ENCODE measurements at places on chromosomes 12 and 14.
A peak's percentile ranks its signal among the peaks of the same experiment; 100 is the strongest.

GRCh38 chr14:87430810-87431209 is 562.2 kb downstream of the GALC start:
- DNase-seq = no peak

DNA sequence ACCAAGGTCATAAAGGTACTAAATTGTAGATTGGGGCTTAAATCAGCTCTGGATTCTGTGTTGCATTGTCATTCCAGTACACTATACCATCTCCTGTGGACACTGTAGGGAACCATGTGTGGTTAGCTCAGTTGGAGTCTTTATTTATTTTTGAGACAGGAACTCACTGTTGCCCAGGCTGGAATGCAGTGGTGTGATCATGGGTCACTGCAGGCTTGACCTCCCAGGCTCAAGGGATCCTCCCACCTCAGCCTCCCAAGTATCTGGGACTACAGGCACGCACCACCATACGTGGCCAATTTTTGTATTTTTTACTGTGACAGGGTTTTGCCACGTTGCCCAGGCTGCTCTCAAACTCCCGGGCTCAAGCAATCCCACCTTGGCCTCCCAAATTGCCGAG is 6.7 kb downstream of the PAPOLA start:
- DNase-seq = no peak

- DNase-seq = no peak
Observed at GRCh38 chr12:43493261-43493797, 58.7 kb downstream of the ADAMTS20 start.

- no peak for DNase-seq
Observed at GRCh38 chr14:75905147-75905904, 76.5 kb downstream of the TGFB3 start.

- DNase-seq = no peak
Observed at GRCh38 chr12:57765698-57766463, 997 bp downstream of the CYP27B1 start.

DNA sequence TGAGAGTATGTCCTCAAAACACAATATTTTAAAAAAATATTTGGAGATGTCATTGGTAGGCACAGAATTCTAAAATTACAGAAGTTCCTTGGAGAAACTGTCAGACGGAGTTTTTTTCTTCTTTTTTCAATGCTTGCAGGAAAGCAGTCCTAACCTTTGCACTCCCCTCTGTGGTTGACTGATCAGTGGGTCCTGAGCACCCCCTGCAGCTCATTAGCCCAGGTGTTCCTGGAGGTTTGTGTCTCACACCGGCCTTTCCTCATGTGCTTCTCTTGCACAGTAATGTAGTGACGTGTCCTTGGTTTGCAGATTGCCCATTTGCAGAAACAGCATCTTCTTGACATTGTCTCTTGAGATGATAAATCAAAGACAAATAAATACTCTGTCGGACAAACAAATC is 513.0 kb downstream of the TMEM121 start:
- DNase-seq = no peak

GRCh38 chr12:11716794-11717518 is 67.5 kb downstream of the ETV6 start:
- DNase-seq = no peak

- DNase-seq = no peak
Observed at GRCh38 chr12:100398307-100398706, 41.4 kb downstream of the SLC17A8 start.

DNA sequence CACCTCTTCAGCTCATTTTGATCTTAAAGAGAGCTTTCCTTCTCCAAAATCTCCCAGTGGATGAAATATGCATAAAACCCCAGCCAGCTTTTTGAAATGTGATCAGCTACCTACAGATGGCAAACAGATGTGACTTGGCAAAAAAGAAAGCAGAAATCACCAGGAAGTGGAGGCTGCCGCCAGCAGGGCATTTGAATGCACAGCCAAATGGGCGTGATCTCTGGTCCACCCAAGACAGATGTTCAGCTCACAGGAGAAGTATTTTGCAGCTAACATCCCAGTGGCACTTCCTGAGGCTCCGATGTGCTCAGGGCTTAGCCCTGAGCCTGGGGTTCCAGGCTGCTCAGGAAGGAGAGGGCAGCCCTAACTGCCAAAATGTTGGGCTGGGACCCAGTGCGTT is 78.3 kb downstream of the LGMN start:
- peak; percentile 45 for DNase-seq

- DNase-seq = no peak
Observed at GRCh38 chr12:68620519-68621471, 10.1 kb downstream of the RAP1B start.

GRCh38 chr12:71085575-71085974 is 72.2 kb downstream of the TSPAN8 start:
- no peak for DNase-seq

GRCh38 chr14:92706386-92706785 is 42.0 kb downstream of the LGMN start:
- DNase-seq = no peak

GRCh38 chr12:10031771-10032175 is 1.3 kb downstream of the CLEC9A start:
- peak; percentile 37 for DNase-seq

GRCh38 chr12:39296496-39296895 is 146.4 kb downstream of the KIF21A start:
- no peak for DNase-seq

GRCh38 chr14:73136085-73136386 is 271 bp upstream of the PSEN1 start:
- DNase-seq = no peak

- no peak for DNase-seq
Observed at GRCh38 chr12:51330186-51330585, 6.2 kb upstream of the BIN2 start.

GRCh38 chr14:80164991-80165721 is 46.1 kb downstream of the DIO2 start:
- no peak for DNase-seq

DNA sequence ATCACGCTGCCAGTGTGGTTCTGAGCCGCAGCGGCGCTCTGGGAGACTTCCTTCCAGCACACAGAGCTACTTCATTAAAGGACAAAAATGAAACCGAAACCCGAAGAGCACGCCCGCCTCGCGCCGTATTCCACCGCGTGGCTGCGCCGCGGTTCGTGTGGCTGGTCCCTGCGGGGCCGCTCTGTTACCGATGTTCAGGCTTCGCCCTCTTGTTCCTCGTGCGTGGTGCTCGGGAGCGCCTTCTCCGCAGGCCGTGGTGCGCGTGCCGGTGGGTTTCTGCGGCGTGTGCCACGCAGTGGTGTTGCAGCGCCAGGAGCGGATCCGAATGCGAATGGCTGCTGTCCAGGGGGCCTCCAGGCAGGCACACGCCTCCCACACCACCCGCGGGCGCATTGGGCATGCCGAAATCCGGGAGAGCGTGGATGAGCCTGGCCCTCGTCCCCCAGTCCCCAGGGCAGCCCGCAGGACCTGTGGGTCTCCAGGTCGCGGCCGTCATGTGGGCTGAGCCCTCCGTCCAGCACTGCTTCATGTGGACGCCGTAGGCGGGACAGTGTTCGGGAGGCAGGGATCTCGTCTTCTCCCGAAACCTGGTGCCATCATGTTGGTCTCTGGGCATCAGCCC is 91.2 kb downstream of the ADGRD1 start:
- no peak for DNase-seq

DNA sequence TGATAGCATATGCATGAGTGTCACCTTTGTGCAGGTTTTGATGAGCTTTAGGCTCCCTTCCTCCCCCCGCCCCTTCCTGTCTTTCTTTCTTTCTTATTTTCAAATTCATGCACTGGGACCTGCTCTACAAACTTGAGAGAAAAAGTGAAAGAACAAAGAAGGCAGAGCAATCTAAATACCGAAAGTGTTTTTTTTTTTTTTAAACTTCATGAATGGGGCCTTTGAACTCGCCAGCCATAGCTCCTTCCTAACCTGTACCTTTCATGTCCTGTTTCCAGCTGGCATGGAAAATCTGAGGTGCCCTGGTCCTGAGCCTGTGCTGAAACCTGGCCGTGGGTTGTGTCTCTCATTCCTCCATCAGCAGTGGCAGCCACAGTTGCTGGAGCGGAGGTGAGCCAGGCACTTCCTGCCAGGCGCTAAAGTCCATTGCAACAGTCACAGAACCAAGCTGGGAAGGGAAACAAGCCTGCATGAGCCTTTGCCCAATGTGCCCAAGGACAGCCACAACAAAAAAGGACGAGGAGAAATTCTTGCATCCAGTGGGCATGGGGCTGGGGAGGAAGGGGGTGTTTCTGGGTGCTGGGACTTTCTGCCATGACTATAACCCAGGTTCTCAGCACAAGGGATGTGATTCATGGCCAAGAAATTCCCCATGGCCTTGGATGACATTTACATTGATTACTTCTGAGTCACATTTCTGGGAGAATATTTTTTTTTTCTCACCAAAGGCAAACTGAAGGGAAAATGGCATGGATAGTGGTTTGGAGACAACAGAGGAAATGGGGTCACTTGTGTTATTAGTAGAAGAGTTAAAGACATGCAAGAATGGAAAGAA is 102.7 kb downstream of the TMEM30B start:
- DNase-seq = peak; percentile 95

- no peak for DNase-seq
Observed at GRCh38 chr14:106850913-106851825, 1324.8 kb downstream of the TMEM121 start.

- DNase-seq = no peak
Observed at GRCh38 chr14:50718949-50719348, 50.8 kb upstream of the SAV1 start.

DNA sequence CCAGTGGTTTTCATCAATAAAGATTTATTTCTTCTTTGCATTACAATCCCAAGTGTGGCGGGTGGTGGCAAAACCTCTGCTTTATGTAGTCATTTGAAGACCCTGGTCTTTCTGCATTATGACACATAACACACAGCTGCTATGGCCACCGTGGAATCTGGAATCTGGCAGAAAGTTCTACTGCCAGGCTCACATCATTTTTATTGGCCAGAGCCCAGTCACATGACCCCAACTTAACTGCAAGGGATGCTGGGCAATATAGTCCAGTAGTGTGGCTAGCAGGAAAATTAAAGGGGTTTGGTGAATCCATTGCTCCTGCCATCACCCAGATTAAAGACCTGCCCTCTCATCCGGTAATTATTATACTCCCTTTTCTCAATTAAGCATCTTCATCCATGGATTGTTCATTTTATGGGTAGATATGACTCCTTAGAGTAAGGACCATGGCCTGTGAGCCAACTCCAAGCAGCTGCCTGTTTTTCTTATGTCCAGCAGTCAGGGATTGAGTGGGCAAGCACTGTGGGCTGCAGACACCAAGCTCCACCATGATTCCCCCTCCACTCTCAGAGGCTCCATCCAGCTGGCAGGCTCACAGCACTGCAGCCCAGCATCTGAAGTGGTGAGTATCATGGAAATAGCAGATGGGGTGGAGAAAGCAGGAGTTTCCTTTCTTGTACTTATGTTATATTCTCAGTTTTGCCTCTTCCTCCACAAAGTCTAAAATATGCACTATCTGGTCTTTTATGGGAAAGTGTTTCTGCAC is 1030.7 kb downstream of the AACS start:
- DNase-seq = no peak

- peak; percentile 23 for DNase-seq
Observed at GRCh38 chr12:20798554-20798953, 12.0 kb upstream of the SLCO1B3 start.

- DNase-seq = peak; percentile 15
Observed at GRCh38 chr14:58297412-58297761, 968 bp upstream of the ARID4A start.

GRCh38 chr12:69211160-69211559 is 28.2 kb upstream of the CPSF6 start:
- DNase-seq = no peak

DNA sequence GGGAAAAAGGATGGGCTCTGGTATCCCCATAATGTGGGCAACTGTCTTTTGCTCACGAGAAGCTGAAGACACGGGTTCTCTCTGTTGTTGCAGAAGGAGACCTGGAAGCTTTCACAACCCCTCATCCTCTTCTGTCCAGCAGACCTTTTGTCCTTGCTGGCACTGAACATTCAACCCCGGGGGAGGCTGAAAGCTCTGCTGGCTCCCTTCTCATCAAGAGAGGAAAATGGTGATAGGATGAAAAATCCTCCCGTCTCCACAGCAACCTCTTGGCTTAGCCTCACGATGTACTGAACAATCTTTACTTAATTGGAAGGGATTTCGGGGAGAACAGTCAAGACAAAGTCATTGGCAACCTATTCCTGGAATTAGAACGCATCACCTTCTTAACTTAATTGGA is 39.0 kb downstream of the ELK3 start:
- DNase-seq = no peak

- no peak for DNase-seq
Observed at GRCh38 chr12:124668602-124669001, 101.2 kb upstream of the NCOR2 start.

DNA sequence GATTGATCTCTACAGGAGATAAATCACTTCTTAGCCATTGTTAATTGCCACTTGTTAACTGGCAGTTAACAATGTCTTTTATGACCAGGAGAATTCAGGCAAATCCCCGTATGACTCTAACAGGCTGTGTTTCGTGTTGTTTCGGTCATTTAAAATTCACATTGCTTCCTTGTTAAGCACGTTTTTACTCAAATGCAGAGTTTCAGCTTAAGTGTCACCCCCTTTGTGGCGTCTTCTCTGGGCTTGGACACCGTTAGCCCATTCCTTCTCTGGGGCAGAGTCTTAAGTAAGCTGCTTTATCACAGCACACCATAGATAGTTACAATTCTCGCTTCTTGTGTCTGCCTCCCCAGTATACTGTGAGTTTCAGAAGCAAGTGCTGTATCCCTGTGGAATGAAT is 205.4 kb downstream of the EPS8 start:
- no peak for DNase-seq

- no peak for DNase-seq
Observed at GRCh38 chr12:124477107-124477915, 90.1 kb downstream of the NCOR2 start.

DNA sequence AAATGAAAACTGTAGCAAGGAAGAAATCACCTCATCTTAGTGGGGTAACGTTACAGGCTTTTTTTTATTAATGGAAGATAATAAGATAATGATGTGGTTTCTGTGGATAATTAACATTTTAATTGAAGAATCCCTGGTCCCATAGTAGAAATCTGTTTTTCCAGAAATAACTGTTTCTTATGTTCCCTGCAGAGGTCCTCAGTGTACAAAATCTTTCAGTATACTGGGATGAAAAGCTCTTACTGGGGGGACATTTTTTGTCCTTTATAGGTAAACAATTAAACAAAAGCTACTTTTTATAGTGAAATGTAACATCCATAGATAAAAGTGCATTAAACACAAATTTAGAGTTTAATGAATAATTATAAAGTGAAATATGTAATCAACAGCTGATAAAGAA is 312.2 kb downstream of the ATXN7L3B start:
- no peak for DNase-seq

GRCh38 chr14:98580131-98580678 is 691.8 kb downstream of the BCL11B start:
- peak; percentile 18 for DNase-seq

GRCh38 chr14:29043737-29044136 is 277.1 kb downstream of the FOXG1 start:
- DNase-seq = no peak

GRCh38 chr12:112107306-112108201 is 1.0 kb downstream of the NAA25 start:
- DNase-seq = no peak

GRCh38 chr14:100045642-100046344 is 19.4 kb upstream of the EVL start:
- no peak for DNase-seq

GRCh38 chr14:49424436-49425331 is 161.5 kb downstream of the RPS29 start:
- DNase-seq = no peak
